ENCODE measurements at places on chromosomes 7 and 10.

DNA sequence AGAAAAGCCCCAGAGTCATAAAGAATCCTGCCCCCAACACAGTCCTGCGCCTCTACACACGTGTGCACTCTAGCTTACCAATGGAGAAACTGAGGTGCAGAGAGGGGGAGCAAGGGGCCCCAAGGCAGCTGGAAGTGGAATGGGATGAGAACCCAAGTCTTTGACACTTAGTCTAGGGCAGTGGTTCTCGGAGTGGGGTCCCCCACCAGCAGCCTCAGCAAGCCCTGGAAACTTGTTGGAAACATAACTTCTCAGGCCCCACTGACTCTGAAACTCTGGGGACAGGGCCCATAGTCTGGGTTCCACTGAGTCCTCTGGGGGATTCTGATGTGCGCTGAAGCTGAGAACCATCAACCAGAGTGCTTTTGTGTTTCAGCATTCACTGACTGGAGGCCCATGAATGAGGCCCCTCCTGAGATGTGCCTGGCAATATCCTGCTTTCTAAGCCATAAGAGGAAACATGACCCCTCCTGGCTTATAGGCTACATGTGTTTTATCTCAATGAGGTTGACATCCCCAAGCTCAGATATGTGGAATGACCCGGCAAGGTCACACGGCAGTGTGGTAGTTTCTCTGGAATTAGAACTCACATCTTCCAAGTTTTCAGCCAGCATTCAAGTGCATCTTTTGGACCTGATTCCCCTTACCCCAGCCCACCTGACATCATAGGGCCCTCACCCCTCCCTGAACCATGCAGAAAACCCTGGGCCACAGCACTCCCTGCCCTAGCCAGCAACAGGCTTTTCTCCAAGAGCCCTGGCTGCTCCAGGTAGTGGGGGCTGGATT, 147.3 kb upstream of the PCBD1 start:
- peak; percentile 16 for DNase-seq

GRCh38 chr10:117391436-117392205, 16.4 kb upstream of the PDZD8 start:
- peak; percentile 45 for DNase-seq

GRCh38 chr7:28360739-28361138, 51.6 kb upstream of the CREB5 start:
- no peak for DNase-seq

- DNase-seq = no peak
Measured at GRCh38 chr10:97873569-97873968, 23.9 kb downstream of the GOLGA7B start.

GRCh38 chr7:156753630-156754029, 113.1 kb downstream of the RNF32 start:
- no peak for DNase-seq

DNA sequence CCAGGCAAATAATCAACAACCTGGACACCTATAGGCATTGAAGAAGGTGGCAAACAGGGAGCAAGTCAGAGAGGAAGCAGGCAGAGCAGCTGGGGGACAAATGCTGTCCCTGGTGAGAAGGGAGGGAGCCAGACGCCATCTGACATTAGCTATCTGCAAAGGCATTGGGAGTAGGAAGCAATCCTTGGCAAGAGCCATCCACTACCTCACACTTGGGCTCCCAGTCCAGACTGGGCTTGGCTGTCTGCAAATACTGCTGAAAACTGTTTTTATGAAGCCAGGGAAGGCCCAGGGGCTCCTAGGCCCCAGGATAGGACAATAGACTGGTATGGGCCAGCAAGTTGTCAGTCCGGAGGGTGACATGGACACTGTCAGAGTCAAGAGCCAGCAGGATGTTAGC, 132.5 kb downstream of the SORBS1 start:
- DNase-seq = no peak

DNA sequence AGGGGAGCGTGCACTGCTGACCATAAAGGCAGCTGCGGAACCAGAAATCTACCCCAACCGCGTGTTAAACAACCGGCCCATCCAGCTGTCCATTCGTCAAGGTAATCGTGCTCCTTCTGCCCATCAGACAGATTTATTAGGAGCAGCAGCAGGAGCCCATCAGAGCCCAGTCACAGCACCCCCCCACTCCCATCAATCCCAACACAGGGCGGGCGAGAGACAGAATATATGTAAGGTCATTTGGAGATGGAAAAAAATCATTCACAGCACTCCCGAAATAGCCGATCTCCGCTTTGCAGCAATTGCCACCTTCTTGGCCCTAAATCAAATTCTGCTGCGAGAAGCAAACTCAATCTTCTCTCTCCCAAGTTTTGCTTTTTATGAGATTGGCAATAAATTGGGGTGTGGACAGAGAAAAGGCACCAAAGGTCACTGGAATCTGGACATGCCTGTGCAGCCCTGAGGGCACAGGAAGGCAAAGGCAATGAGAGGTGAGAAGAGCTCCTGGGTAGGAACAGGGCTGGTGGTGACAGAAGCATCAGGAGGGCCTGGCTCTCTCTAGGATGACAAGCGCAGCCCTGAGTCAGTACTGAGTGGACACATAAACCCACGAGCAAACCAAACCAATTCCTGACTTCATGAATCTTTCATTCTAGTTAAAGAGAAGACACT, 145.0 kb upstream of the ZMIZ1 start:
- DNase-seq = no peak

GRCh38 chr7:95881597-95881996, 109.2 kb downstream of the DYNC1I1 start:
- DNase-seq = no peak

DNA sequence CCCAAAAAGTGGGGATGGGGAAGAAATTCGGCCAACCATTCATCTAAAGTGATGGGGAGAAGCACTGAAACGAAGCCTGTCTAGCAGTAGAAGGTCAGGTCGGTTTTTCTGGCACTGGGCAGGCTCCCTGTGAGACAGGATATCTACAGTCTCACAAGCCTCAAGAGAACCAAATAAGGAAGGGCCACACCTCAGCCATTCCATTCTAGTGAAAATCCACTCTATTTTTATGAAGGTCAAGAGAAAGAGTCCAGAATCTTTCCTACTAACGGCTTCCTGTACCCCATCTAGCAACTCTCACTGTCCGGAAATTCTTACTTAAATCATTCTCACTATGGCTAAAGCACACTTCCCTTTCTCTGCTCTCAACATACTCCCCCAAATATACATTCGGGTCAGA, 267.1 kb downstream of the PRPF18 start:
- peak; percentile 18 for DNase-seq

- DNase-seq = peak; percentile 87
Measured at GRCh38 chr7:44769776-44770294, 21.2 kb downstream of the ZMIZ2 start.

DNA sequence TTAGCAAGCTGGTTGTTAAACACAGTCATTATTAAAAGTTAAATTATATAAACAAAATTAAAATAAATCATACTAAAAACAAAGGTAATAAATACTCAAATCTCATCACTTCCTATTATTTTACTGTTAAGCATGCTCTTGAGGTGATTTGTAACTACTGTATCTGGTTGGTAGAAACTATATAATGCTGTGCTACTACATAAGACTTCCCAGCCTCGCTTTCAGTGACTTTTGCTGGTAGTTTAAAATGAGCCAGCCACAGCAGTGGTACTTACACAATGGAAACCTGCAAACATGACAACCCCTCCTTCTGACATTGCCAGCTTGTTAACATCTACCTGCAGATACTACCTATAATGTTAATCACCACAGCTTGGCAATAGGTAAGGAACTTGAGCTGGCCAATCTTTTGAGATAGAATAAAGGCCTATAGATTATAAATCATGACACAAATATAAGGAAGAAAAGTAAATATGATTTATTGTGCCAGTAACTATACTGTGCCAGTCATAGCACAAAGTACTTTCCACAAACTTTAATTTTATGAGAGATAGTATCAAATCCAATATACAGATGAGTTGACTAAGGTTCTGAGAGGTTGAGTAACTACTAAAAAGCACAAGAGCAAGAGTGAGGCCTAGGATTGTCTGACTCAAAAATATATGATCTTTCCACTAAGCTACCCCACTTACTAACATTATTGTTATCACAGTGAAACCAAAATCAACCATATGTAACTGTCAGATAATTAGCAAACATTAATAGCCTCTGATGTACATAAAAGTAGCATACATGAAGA, 181.1 kb upstream of the ASAH2 start:
- no peak for DNase-seq

DNA sequence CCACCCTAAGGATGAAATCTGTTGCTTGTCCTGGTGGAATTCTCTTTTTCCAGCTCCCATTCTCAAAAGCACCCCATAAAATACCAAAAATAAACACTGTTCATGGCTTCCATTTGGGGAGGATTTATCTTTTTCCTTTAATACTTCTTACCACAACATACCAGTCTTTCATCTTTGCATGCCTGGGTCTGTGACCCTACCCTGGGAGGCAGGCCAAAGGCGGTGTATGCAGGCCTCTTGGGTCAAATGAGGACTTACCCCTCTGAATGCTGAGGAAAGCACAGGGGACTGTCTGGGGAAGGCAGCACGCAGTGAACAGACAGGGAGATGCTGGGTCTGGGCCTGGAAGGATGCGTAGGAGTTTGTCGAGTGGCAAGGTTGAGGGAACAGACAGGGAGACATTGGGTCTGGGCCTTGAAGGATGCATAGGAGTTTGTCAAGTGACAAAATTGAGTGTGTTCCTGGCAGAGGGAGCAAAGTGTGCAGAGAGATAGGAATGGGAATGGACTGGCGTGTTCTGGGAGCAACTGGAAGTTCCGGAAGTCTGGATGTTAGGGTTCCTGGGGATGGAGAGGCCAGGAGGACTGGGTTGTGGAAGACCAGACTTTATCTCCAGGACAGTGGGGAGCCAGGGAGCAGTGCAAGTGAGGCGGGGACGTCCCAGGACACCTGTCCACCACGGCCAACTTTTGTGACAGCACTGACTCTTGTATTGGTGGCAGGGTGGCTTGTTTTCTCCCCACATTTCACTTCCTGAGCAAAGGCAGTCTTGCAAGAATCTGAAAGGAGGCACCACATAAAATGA, 40.8 kb downstream of the MYL10 start:
- DNase-seq = peak; percentile 87

- DNase-seq = no peak
Measured at GRCh38 chr10:69988094-69988493, 64.6 kb upstream of the MACROH2A2 start.

- no peak for DNase-seq
Measured at GRCh38 chr7:131735101-131735500, 178.7 kb upstream of the PODXL start.

DNA sequence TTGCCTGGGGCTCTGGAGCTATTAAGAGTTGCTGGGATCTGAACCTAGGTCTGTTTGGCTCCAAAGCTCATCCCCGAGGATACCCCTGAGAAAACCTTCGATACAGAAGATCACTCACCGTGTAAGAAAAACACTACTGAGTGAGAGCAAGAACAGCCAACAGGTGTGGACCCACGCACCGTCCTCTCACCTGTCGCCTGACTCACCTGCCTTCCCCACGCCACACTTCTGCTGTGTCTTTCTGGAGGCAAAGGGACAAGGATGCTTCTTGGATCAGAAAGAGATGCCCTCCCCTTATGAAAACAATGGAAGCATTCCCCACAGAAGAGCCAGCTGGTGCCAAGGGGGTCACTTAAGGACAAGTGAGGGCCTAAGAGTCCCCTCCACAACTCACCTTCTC, 46.7 kb downstream of the COL13A1 start:
- DNase-seq = no peak

- DNase-seq = no peak
Measured at GRCh38 chr10:33521904-33522303, 187.4 kb upstream of the NRP1 start.

GRCh38 chr10:106830471-106830870, 334.0 kb downstream of the SORCS1 start:
- no peak for DNase-seq

- no peak for DNase-seq
Measured at GRCh38 chr7:51069411-51070083, 247.1 kb downstream of the COBL start.

- DNase-seq = peak; percentile 81
Measured at GRCh38 chr7:3259711-3260400, 41.2 kb upstream of the SDK1 start.

GRCh38 chr7:12801107-12801506, 113.7 kb downstream of the ARL4A start:
- DNase-seq = no peak

- no peak for DNase-seq
Measured at GRCh38 chr7:80536426-80536825, 24.6 kb upstream of the GNAT3 start.

DNA sequence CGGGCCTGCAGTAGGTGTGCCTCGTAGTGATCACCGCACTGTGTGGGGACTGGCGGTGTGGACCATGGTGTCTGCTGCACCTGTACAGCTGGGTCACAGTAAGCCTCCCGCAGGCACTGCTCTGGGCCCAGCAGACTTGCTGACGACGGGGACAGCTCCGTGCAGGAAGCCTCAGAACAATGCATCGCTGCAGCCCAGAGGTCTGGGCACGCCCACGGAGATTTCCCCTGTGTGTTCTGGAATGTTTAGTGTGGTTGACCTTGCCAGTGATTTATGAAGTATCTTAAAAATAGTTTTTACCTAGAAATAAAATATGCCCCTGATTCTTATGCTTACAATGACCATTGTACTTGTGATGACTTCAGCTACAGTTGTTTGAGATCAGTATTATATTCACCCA, 59.1 kb upstream of the ZNF32 start:
- no peak for DNase-seq

GRCh38 chr10:89173075-89173474, 34.0 kb downstream of the CH25H start:
- no peak for DNase-seq

- peak; percentile 58 for DNase-seq
Measured at GRCh38 chr7:73703757-73704639, 15.5 kb downstream of the STX1A start.

- DNase-seq = peak; percentile 65
Measured at GRCh38 chr10:126921974-126922525, 16.8 kb downstream of the DOCK1 start.

- DNase-seq = no peak
Measured at GRCh38 chr10:110269374-110270318, 35.1 kb downstream of the SMNDC1 start.

DNA sequence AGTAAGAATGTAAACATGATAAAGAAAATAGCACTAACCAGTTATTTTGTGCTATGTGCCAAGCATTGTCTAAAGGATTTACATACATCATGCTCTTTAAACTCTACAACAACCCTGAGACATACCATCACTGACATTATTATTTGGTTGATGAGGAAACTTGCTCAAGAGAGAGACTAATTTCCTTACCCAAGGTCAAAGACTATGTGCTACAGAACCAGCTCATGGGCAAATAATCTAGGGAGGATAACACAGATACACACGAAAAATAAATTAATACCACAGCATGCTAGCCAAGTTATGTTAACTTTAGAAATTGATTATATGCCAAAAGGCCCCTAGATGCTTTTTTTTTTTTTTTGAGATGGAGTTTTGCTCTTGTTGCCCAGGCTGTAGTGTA, 2.7 kb downstream of the ANKRD16 start:
- DNase-seq = peak; percentile 36

GRCh38 chr10:13072339-13072738, 27.6 kb upstream of the OPTN start:
- DNase-seq = no peak

DNA sequence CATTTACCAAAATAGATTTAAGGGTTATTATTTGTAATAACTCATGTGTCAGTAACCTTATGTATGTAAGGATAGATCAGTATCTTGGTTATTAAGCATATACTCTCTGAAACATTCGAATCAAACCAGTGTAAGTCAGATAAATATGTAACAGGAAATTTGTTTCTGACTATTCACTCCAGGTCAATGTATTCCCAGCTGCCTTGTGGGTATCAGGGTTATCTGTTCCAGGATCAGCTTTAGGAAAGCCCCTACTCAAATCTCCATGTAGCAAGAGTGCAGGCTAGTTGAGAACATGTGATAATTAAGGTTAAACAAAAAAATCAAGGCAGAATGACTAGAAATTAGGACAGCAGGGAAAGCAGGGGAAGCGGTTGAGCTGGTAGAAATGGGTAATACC, 201.7 kb downstream of the AUTS2 start:
- no peak for DNase-seq
